ENCODE measurements at places on chromosomes 11 and 22.

GRCh38 chr11:125315079-125315740, 150.7 kb downstream of the PKNOX2 start:
- DNase-seq, result no peak

DNA sequence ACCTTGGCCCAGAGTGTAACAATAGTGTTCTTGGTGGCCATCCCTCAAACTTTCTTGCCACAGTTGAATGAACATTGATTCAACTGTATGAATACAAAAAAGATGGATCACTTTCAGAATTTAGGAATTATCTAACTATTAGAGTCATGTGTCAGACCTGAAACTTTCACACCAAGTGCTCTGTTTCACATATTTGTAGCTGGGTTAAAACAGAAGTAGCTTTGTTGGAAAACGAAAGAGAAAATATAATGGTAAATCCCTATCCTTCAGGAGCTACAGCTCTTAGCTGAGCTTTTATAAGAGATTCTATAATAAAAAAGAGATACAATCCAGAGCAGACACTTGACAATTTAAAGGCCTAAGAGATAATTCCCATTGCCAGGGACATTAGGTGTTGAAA, 719.3 kb downstream of the JRKL start:
- DNase-seq, result no peak

GRCh38 chr11:87908086-87908485, 267.2 kb downstream of the RAB38 start:
- no peak for DNase-seq

DNA sequence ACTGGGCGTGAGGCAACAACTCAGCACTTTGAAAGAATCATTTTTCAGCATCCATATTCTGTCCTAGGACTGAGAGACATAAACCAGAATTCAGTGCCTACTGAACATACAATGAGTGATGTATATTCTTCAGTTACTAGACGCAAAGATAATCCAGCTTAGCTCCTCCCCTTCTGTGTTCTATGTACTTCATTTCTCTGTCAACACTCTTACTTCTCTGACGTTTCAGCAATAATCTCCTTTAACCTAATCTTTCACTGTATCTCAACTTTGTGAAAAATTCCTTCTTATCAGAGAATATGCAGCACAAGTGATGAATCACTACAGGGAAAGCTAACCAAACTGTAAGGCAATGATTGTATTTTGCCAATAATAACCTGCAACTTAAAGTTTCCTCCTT, 2.5 kb upstream of the OR51B5 start:
- no peak for DNase-seq

DNA sequence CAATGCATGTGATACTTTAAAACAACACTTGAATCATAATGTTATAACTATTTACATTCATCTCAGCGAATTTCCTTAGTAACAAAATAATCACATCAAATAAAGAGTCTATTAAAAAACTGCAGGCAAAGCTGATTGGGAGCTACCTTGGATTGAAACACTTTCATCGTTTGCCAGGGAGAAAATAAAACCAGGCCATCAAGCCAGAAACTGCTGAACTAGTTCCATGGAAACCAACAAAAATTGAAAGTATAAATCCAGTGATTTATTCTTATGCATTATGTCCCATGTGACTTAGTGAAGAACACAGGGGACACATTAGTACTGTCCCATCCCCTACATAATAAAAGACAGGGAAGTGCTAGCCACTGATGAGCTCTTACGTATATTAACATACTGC, 21.7 kb downstream of the SLC35F2 start:
- no peak for DNase-seq

- no peak for DNase-seq
Observed at GRCh38 chr11:86041975-86042378, 26.9 kb downstream of the PICALM start.

- no peak for DNase-seq
Observed at GRCh38 chr22:25452116-25452700, 112.3 kb upstream of the GRK3 start.

DNA sequence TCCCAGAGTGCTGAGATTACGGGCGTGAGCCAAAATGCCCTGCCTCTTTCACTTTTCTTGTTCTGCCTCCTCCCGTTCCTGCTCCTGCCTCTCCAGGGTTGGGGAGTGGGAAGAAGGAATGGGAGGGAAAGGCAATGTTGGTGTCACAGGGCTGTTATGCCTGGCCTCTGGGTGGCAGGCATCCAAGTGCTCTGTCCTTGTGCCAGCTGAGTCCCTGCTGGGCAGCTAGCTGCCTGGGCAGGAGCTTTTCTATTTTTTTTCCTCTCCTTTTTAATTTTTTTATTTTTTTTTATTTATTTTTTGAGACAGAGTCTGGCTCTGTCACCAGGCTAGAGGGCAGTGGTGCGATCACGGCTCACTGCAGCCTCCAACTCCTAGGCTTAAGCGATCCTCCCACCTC, 4.1 kb upstream of the SAC3D1 start:
- DNase-seq, result no peak

- DNase-seq, result peak; percentile 76
Observed at GRCh38 chr11:116276051-116277044, 496.4 kb downstream of the BUD13 start.

DNA sequence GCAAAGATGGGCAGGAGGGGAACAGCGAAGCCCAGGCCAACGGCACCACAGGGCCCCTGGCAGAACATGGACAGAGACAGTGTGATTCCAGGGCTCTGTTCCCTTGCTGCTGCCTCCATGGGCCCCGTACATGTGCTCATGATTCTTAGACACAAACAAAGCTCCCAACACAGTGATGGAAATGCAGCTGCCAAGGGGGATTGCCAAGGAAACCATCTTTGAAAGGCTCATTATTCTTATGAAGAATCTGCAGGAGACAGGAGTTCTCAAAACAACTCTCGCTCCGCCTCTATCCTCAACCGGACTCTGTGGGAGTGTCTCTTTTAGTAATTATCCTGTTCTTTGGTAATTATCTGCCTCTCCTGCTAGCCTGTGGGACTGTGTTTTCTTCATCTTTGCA, 32.2 kb downstream of the SERPINH1 start:
- DNase-seq, result no peak

Measured in stimulated activated CD8-positive, alpha-beta memory T cell treated with anti-CD3 and anti-CD28 coated beads, Interleukin-2, amount 100 ng/mL, for 48 hours (primary cell).